Stimulated activated CD4-positive, alpha-beta T cell treated with anti-CD3 and anti-CD28 coated beads, Interleukin-4, amount 100 ng/mL, for 4 hours (primary cell): ENCODE measurements at places on chromosomes 16 and 17.

- DNase-seq = no peak
Measured at GRCh38 chr16:54654429-54654828, 276.2 kb upstream of the IRX5 start.

DNA sequence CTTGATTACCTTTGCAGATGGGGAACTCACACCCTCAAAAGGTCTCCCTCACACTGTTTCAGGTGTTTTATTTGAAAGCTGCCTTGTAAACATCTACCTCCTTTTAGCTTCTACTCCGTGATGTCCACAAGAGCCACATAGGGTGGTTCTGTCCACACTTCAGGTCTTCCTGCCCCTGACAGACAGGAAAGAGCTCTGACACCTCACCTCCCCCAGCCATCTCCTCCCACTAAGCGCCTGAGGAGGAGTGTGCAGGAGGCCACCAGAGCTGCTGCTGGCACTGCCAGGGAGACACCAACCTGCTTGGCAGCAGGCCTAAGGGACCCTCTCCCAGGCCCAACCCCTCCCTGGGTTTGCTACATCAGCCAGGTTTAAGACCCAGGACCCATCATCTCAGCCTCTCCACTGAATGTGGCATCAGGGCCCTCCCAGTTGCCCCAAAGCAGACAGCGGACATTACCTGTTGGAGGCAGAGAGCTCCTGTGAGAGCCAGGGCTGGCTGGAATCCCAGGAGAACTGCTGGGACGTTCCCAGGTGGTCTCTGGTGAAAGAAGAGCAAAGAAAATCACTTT, 76.4 kb upstream of the RCVRN start:
- DNase-seq = no peak

GRCh38 chr17:34820248-34820801, 140.9 kb downstream of the CCT6B start:
- DNase-seq = no peak

- DNase-seq = no peak
Measured at GRCh38 chr17:40511667-40512220, 10.3 kb upstream of the TNS4 start.

DNA sequence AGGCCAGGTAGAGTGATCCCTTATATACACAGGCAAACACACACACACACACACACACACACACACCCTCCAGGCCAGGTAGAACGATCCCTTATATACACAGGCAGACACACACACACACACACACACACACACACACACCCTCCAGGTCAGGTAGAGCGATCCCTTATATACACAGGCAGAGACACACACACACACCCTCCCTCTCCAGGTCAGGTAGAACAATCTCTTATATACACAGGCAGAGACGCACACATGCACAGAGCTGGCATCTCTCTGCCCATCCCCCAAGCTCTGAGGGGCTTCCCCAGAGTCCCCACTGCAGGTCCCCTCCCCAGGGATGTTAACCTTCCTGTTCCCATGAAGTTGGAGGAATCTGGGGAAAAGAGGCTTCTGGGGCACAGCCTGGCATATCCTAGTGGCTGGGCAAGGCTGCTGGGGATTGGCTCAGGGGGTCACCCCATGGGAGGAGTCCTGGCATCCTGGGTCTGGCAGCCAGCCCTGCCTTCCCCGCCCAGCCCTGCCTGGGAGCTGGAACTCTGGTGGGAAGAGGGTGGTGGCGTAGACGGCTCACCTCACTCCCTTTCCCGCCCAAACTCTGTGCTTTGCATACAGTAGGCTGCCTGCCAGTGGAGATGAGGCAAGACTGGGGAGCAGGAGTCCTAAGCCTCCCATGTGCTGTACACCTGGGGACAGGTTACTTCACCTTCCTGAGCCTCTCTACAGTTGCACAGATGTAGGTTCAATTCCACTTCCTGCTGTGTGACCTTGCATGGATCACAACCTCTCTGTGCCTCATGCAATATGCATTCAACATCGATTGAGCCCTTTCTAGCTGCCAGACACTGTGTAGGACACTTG, 41.8 kb downstream of the TEKT5 start:
- no peak for DNase-seq

GRCh38 chr17:43027091-43028032, 2.3 kb downstream of the RND2 start:
- no peak for DNase-seq

- DNase-seq = no peak
Measured at GRCh38 chr17:18951941-18952842, at the start of gene SLC5A10. SLC5A10 (plus strand) TSS chr17:18952165; CDS start chr17:18952206, 41 bp downstream.

GRCh38 chr16:1053121-1053521, 19.4 kb upstream of the SSTR5 start:
- DNase-seq = no peak

GRCh38 chr16:55728797-55729196, 73.0 kb downstream of the SLC6A2 start:
- DNase-seq = no peak

DNA sequence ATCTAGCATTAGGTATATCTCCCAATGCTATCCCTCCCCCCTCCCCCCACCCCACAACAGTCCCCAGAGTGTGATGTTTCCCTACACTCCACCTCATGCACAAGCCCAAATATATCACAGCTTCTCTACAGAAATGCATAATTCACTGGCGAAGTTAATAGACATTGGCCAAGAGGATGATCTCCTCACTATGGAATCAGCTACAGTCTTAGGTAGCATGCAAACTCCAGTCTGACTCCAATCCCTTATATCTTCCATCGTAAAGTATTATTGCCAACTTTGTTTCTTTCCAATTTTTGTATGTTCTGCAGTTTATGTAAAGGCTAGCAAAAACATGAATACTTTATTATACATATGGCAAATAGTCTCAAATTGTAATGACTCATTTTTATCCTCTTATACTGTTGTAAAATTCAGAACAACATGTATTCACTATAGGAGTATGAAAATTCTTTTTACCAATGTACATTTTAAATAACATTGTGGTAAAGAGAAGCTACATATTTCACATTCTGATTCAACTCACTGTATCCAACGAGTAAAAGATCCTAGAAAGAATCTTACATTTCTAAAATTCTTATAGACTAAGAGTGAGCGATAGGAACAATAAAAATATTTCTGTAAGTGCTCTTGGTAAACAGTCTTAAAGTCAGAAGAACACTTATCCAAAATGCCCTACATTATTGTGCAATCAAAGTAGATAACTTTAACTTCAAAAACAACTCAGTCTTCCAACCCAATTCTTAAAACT, 871 bp downstream of the ABCA8 start:
- DNase-seq = no peak

DNA sequence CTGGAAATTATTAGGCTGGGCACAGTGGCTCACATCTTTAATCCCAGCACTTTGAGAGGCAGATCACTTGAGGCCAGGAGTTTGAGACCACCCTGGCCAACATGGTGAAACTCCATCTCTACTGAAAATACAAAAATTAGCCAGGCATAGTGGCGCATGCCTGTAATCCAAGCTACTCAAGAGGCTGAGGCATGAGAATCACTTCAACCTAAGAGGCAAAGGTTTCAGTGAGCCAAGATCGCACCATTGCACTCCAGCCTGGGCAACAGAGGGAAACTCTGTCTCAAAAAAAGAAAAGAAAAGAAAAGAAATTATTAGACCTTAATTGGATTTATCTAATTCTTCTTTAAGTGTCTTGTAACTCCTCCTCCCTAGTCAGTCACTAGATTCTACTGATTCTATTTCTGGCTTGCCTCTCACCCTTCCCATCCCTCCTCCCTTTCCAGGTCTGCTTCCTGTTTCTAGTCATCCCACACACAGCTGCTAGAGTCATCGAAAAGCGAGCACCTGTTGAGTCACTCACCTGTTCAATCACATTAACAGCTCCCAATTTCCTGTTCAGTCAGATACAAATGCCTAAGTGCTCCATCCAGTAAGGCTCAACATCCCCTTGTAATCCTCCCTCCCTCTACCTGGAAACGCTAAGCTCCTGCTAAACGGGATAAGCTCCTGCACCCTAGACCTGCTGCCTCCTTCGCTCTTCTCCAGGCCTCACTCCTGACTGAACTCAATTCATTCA, 34.6 kb downstream of the ERN1 start:
- no peak for DNase-seq

DNA sequence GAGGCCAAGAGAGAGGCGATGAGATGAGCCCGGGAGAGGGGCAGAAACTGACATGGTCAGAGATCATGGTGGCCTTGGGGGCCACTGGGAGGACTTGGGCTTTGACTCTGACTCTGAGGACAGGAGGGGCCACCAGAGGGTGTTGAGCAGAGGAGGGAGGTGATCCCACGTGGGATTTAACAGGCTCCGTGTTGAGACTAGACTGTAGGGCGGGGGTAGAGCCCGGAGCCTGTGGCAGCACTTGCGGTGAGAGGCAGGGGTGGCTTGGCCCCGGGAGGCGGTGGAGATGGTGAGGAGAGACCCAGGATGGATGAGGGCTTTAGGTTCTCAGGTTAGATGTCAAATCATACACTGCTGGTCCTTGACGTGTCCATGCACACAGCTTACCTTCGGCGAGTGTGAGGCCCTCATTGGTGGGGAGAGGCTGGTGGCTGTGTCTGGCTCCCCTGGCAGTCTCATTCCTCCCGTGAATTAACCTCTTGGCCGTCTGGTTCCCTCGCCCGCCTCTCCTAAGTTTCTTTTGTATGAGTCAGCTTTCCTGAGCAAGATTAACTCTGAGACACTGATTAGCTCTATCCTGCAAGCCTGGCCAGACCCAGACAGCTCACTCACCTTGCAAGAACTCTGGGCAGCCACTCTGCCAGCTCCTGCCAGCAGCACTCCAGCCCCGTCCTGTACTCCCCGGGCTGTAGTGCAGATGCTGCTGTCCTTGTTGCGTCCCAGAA, 39.7 kb downstream of the VPS35L start:
- DNase-seq = no peak

DNA sequence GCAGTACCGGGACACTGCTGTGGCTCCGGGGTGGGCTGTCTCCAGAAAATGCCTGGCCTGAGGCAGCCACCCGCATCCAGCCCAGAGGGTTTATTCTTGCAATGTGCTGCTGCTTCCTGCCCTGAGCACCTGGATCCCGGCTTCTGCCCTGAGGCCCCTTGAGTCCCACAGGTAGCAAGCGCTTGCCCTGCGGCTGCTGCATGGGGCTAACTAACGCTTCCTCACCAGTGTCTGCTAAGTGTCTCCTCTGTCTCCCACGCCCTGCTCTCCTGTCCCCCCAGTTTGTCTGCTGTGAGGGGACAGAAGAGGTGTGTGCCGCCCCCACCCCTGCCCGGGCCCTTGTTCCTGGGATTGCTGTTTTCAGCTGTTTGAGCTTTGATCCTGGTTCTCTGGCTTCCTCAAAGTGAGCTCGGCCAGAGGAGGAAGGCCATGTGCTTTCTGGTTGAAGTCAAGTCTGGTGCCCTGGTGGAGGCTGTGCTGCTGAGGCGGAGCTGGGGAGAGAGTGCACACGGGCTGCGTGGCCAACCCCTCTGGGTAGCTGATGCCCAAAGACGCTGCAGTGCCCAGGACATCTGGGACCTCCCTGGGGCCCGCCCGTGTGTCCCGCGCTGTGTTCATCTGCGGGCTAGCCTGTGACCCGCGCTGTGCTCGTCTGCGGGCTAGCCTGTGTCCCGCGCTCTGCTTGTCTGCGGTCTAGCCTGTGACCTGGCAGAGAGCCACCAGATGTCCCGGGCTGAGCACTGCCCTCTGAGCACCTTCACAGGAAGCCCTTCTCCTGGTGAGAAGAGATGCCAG, 12.9 kb downstream of the STH start:
- DNase-seq = no peak

- DNase-seq = no peak
Measured at GRCh38 chr17:80272366-80272765, 11.7 kb downstream of the RNF213 start.

GRCh38 chr16:87186446-87186845, 130.7 kb downstream of the C16orf95 start:
- DNase-seq = no peak

DNA sequence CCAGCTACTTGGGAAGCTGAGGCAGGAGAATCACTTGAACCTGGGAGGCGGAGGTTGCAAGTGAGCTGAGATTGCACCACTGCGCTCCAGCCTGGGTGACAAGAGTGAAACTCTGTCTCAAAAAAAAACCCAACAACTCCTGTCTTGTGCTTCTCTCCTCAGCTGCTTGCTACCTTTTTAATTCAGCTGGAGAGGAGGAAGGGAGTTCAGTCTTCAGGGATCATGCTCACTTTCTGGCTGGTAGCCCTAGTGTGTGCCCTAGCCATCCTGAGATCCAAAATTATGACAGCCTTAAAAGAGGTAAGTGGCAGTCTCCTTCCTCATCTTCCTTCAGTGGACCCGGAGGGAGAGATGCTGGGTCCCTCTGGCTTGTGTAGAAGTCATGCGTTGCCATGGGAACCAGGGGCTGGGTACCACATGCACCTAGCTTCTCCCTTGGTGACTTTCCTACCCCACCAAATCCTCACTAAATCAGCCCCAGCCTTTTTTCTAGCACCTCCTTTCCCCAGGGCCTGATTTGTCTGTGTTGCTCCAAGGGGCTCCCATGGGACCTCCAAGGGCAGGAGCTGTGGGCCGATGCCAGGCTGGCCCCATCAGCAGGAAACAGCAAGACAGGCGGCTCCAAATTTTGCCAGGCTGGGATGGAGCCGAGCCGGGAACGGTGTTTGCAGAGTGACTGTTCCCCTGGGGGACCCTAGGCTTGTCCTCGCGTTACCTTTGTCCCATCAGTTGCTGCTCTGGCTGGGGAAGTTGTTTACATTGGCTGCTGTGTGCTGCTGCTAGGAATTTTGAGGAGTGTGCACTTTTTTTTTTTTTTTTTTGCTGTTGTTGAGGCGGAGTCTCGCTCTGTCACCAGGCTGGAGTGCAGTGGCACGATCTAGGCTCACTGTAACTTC, 65.2 kb downstream of the ABCC1 start:
- no peak for DNase-seq
